ENCODE measurements at places on chromosomes 3 and 15.
A peak's percentile ranks its signal among the peaks of the same experiment; 100 is the strongest.

- DNase-seq = no peak
Observed at GRCh38 chr3:165830746-165831145, 6.5 kb downstream of the BCHE start.

DNA sequence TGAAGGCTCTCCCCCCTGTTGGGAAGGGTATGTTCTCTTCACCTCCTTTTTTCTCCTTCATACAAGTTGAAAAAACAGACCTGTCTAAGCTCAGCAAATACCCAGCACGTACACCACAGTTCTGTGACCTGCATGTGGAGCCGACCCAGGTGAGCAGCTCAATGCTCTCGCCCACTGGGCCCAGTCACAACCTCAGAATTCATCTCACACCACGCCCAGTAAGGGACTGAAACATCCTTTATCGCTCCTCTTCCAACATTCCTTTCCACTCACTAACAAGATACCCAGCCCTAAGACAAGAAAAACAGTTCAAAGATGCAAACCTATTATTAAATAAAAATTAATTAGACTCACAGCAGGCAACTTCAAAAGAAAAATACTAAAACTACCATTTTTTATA, 68.9 kb downstream of the FOXP1 start:
- DNase-seq = no peak

- no peak for DNase-seq
Observed at GRCh38 chr3:66572090-66572675, 71.4 kb upstream of the LRIG1 start.

DNA sequence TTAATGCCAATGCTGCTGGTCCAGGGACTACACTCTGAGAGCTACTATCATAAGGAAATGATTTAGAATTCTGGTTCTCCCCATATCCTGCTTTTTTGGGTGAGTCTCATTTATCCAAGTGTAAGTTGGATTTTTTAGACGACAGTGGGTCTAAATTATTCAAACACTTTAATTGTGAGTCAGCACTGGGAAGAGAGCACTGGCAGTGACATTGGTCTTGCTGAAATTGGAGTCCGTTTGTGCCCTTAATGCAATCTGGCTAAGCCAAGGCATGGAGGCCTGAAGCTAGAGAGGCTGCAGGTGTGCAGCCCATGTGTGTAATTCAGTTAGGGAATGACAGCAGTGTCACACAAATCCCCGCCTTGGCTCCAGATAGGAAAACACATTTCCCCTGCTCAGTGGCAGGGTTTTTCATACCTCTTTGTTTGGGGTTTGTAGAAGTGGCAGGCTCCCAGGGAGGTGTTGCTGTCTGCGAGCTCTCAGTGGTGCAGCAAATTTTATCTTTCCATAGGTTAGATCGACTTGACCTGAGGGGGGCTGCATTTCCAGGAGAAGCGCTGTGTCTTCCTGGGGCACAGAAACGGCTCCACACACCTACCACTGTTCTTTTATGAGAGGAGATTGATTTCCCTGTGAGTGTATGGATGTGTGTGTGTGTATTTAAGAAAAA, 197.7 kb downstream of the CD47 start:
- DNase-seq = no peak

- DNase-seq = no peak
Observed at GRCh38 chr3:85254738-85255137, 295.9 kb downstream of the CADM2 start.

- DNase-seq = no peak
Observed at GRCh38 chr3:106309274-106309673, 440.5 kb upstream of the CBLB start.

GRCh38 chr3:59368900-59369675, 319.3 kb upstream of the CFAP20DC start:
- no peak for DNase-seq

GRCh38 chr3:153970047-153970446, 151.1 kb upstream of the ARHGEF26 start:
- no peak for DNase-seq

DNA sequence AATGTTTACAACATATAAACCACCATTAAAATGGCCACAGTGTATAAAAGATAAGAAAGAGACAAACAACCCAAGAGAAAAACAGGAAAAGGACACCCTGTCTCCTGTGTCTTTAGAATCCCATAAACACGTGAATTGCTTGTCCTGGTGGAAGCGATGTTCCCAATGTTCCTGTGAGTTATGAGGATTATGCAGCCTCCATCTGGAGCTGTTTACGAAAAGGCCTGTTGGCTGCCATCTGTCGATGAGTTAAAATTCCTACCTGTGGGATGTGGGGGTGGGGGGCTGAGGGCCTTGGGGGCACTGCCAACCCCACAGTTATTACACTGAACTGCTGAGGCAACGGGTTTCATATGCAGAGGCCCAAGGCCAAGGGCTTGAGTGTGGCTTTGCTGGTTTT, 13.6 kb downstream of the NISCH start:
- no peak for DNase-seq

- no peak for DNase-seq
Observed at GRCh38 chr3:66101901-66102300, 63.2 kb upstream of the MAGI1 start.

DNA sequence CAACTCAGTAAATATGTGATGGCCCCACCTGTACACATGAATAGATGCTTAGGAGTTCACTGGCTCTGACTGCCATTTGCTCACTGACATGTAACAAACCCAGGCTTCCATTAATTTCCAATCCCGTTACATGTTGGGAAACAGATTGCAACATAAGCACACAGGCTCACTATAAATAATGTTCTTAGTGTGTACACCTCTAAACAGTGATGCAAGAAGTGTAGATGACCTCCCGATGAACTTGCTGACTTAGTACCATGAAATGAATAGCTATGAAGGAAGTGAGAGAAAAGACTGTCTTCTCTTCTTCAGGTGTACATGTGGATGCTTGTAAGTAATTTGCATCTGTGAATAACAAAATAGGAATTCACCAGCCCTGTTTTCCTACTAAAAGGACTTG, 21.4 kb upstream of the FSIP1 start:
- DNase-seq = no peak

DNA sequence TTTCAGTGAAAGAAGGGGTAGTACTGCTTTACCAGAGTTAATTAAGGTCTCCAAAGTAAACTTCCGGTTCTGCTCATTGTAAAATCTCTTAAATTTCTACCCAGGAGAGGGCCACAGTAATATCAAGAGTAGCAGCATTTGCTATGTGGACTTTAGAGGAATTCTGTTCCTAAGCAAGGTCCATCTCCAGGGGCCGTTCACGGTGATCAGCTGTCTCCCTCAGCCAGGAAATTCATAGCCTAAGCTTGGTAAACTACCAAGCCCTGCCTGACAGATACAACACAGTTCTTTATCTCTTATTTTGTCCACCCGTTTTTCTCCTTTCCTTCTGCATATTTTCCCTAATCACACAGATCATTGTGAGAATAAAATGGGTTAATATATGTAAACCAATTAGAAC, 2.3 kb downstream of the DUT start:
- no peak for DNase-seq

DNA sequence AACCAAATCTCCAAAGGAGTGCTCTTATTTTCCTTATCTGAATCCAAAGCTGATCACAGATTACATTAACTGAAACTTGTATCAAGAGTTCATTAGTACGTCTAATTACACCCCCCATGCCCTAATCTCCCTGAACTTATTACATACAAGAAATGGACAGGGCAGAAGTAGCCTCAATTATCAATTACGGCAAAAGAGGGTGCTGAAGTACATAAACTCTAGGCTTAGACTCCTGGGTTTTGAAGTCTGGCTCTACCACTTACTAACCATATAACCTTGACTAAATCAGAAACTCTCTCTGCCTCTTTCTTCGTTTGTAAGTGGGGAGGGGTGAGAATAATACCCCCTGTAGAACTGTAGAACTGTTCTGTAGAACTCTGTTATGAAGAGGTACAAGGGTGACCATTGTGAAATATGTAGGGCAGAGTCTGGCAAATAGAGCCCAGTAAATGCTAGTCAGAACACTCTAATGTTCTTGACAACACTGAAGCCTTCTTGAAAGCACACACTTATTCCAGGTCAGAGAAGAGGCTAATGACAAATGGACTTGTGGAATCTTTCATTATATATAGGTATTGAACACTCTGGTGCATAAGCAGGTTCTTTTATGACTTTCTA, 19.6 kb upstream of the OR5K4 start:
- DNase-seq = peak; percentile 14

DNA sequence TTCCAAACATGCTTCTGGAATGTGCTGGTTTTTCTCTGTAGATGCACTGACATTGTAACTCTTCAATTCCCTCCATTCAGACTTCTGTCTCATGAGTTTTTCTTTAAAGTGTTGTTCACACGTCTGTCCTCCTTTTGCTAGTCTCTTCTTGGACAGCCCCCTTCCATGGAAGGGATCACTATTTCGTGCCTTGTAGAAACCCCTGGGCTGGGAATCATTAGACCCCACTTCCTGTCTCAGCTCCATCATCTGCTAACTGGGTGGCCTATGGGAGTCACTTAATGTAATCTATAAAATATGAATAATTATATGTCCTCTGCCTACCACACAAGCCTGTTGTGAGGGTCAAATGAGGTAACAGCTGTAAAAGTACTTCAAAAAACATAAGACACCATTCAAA, 110.6 kb downstream of the THSD4 start:
- DNase-seq = no peak

DNA sequence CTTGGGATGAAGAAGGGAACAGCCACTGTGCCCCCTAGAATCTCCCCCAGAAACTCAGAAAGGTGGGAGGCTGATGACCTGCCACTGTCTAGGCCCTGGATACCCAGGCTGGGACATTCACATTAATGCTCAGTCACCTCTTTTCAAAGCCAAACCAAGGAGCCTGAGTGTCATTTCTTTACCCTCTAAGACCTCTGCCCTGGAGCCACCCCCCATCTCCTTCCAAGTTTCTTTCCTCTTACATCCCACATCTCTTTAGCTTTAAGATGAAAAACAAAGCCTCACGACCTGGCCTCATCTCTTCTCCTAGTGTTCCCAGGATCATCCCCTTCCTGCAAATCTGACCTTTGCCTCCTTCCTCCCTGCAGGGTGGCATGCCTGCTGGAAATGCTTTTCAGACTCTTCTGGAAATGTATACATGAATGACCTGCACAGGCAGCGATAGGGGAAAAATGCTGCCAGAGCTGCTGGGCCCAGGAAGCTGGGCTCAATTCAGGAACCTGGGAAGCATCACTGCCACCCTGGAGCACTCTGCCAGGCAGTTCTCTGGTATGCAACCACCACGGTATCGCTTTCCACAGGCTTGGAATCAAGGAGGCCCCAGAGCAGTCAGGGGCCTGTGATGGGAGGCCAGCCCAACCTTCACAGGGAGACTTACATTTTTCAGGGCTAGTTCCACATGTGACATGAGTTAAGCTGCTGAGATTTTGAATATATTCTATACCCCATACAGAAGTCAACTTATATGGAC, 67.6 kb downstream of the DAPK2 start:
- no peak for DNase-seq

- no peak for DNase-seq
Observed at GRCh38 chr3:14458434-14459275, 56.2 kb downstream of the SLC6A6 start.

DNA sequence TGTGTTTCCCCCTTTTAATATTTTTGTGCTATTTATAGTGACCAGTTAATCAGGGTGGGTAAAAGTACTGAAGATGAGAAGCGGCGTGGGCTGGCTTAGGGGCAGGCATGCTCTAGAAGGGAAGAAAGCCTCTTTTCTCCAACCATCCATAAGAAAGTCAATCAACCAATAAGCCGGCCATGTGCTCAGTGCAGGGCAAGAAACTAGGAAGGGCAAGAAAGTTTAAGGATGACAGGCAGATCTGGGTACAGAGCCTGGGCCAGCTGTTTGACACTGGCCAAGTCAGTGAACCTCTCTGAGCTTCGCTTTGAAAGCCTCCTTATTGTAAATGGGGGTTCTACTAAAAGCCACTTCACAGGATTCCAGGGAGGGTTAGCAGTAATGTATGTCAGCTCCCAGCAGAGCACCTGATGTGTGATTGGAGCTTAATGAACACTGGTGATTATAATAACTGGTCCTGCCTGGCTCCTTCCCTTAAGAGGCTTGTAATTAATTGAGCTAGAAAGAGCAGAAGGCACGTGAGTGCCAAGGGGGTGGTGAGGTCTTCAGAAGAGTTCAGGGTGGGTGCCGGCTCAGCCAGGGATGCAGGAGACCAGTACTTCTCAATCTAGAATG, 5.7 kb upstream of the CHRNA3 start:
- no peak for DNase-seq

DNA sequence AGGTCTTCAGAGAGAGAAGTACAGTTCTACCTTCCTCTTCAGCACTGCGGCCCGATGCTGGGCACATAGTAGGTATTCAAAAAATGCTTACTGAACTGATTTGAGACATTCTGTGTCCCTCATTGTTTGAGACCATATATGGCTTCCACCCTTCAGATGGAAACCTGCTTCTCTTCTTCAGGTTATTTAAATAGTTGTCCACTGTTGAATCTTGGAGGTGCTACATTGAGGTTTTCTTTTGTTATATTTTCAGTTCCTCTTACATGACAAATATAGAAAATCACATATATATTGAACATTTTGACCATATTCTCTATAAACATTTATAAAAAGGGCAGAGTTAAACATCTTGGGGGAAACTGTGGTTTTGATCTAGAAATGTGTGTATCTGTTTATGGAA, 200.2 kb upstream of the LRRC3B start:
- DNase-seq = no peak

DNA sequence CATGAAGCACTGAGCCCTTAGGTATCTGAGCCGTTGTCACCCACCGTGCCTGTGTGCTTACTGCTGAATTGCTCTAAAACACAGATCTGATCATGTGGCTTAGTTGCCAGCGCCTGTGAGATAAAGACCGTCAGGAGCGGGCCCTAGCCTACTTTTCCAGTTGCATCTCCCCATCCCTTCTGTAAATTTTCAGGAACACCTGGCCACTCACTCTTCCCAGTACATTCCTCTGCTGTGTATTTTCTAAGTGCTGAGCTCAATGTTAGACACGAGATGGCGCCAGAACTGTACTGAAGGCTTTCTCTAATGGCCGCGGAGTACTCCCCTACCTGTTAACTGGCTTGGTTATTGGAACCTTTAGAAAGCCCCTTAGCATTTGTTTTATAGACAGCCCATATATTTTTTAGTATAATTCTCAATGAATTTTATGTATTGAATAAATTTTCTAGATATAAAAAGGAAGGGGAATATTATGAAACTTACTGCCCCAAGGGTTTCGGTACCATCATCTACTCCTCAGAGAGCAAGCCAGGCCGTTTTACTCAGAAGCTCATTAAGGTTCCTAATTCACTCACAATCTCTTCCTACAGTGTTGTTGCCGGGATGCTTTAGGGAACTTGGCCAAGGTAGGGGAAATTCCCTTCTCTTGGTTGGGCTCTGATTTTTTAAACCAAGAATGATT, 16.7 kb upstream of the WNT7A start:
- DNase-seq = peak; percentile 62

DNA sequence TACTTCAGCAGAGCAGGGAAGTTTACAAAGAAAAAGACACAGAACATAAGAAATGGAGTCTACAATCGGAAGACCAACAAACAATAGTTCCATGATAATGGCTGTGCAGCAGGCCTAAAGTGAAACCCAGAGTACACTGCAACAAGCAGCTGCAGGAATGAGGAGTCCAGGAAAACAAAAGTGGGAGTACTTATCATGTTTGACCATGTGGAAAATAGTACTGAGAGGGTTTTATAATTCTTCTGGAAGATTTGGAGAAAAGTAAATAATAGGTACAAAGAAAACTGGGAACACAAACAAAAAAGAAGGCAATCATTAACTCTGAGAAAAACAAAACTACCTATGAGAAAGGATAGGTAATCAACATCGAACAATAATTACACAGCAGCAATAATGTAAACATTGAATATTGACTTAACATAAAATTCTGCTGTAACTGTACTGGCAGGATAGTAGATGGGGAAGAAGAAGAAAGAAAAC, 87.5 kb downstream of the NEK10 start:
- DNase-seq = no peak

GRCh38 chr3:29899021-29899420, 618.1 kb downstream of the RBMS3 start:
- no peak for DNase-seq
